ENCODE measurements at places on chromosomes 2 and 18.

GRCh38 chr18:24472591-24472990 is 12.2 kb downstream of the HRH4 start:
- no peak for DNase-seq

GRCh38 chr18:28019425-28020108 is 157.4 kb downstream of the CDH2 start:
- no peak for DNase-seq

DNA sequence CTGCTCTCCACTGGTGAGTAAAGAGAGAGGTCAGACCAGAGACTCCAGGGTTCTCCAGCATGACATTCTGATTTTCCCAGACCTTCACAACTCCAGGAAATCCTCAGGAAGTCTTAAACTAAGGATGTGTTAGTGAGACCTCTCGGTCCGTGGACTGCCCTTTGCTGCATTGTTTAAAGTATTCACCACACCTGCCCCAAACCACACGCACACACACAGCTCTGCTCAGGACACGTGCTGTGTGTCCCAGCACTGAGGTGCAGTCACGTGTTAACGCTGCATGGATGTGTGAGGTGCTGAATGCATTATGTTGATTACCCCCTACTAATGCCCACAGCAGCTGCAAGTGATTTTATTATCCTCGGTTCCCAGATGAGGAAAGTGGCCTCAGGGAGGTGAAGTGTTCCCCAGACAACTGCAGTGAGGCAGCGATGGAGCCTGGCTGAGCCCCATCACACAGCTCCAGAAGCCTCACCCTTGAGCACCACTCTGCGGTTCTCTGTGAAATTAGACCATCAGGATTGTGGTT is 68.4 kb downstream of the TRAPPC12 start:
- DNase-seq, result no peak

DNA sequence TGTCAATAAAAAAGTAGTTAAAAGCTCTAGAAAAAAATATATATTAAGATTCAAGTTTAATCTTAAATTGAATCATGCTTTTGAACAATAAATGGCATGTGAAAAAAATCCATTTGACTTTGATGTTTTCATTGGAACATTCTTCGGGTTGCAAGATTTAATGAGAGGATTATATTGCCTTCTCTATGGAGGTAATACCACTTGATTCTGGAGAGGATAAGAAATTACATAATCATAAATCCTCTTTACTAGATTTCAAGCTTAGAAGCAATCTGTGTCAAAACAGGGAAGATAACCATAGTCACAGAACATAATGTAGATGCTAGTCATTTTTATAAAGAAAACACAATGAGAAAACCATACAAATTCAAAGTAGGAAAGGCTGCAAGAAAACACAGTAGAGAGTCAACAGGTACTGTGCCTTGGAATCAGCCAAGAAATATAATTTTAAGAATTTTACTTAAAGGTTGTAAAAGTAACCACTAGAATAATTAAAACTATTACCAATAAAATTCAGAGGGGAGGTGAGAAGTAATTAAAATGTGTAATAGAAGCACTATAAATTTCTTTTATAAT is 18.7 kb upstream of the MAPRE2 start:
- no peak for DNase-seq

DNA sequence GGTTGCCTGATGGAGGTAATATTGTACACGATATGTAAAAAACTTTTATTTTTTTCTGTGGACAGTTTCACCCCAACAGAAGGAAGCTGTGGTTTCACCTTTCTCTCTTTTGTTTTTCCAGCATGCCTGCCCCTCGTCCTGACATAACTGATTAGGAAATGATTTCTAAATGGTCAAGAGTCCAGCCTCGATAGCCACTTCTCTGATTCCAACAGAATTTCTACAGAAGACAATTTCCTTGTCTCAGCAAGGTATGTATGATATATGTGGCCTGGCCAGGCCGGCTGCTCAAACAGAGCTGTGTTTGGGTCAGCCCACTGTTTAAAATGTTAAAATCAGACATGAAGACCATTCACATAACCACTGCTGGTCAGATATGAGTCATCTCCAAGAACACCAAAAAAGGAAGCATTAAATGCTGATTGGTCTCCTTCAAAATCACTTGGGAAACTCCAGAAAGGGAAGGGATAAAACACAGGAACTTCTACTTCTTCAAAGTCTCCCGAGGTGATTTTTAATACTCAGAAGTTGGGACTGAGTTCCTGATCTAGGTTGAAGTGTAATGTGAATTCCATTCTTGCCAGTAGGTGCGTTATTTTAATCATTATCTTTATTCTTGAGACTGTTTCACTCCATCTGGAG is 22.3 kb downstream of the ATP8B1 start:
- DNase-seq, result no peak

GRCh38 chr2:96878796-96879544 is 9.1 kb upstream of the SEMA4C start:
- no peak for DNase-seq

GRCh38 chr2:187482796-187483195 is 34.7 kb upstream of the CALCRL start:
- no peak for DNase-seq

DNA sequence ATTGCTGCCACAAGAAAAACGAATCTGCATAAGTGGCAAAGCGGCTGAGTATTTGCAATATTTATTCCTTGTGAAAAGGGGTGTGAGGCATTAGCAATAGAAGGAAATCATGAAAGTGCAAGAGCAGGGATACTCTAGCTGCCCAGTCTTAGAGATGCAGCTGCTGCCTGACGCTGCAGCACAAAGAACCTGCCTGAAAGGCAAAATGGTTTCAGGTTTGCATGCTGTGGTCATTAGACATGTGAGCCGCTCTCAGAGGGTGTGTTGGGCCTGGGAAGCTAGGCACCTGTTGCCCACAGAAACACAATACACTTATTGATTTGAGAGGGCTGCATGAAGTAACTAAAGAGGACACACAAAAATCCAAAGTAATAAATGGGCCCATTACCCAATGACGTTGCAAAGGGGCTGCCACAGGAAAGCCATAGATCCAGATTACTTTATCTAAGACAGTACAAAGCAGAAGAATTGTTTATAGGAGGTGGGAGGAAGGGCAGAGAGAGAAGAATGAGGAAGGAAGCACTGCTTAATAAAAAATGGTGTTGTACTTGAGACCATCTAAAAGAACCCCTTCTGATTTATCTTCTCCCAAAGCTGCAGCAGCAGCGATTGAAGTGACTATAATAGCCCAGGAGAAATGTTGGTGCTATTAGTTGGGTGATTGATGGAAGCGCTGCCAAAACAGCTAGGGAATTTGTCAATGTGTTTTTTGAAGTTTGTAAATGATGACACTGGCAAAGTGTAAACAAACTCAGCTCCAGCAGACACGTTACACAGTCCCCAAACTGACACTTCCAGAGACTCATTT is 492.4 kb upstream of the ACVR2A start:
- no peak for DNase-seq

All from left cardiac atrium (tissue), 4 donors.